ENCODE measurements at places on chromosomes 6 and 20. TPM values are rescaled to one million over a fixed set of nuclear protein-coding genes. Genes with fewer than 3 reads are reported as not detected.

Gene RNF217
- 13.2 TPM for total RNA-seq

Gene COL21A1
- total RNA-seq, result 0.43 TPM

Gene FAM217B
- total RNA-seq, result 5.8 TPM

Gene PM20D2
- 27.6 TPM for total RNA-seq

Gene GRIK2
- 1.5 TPM for total RNA-seq

Gene RPS6KA2
- 14.3 TPM for total RNA-seq

Gene ZFP57
- not detected for total RNA-seq

Gene PLA2G7
- total RNA-seq, result 1.8 TPM

Gene SLC17A1
- total RNA-seq, result not detected

Gene PPP1R3D
- total RNA-seq, result 0.30 TPM

Gene ERVFRD-1
- total RNA-seq, result not detected

Gene PBOV1
- total RNA-seq, result not detected

Gene CFB
- not detected for total RNA-seq

Gene CTCFL
- 0.34 TPM for total RNA-seq

Gene GABRR1
- total RNA-seq, result not detected

Gene NEURL2
- total RNA-seq, result 1.2 TPM

Gene KCNB1
- 0.97 TPM for total RNA-seq

Gene COL12A1
- total RNA-seq, result 1.3 TPM

Gene CABLES2
- 13.8 TPM for total RNA-seq

Gene SNX9
- 17.8 TPM for total RNA-seq

Gene EEF1E1
- 119 TPM for total RNA-seq

Gene PTCRA
- not detected for total RNA-seq

Gene ESR1
- not detected for total RNA-seq

Gene SLC35D3
- not detected for total RNA-seq

Gene SMLR1
- total RNA-seq, result not detected

Gene SAPCD1
- total RNA-seq, result 10.1 TPM

Gene ADGRF5
- total RNA-seq, result not detected

Gene PRL
- not detected for total RNA-seq

Gene SPATA25
- 0.43 TPM for total RNA-seq

Gene NT5E
- total RNA-seq, result not detected

Gene PERP
- 35.4 TPM for total RNA-seq

Gene GOPC
- total RNA-seq, result 39.2 TPM

Gene LAMP5
- 3.2 TPM for total RNA-seq
